ENCODE measurements at places on chromosomes 13 and 19.

GRCh38 chr19:47497821-47498520, 14.0 kb upstream of the KPTN start:
- H3K27me3 ChIP-seq, result no peaks in the 10 kb centered on the region
- H3K4me1 ChIP-seq, result no peaks in the 10 kb centered on the region
- no peak overlapping the region for H3K4me3 ChIP-seq
- H3K36me3 ChIP-seq, result peaks cover 32% of the 10 kb centered on the region
- H3K27ac ChIP-seq, result no peak overlapping the region

DNA sequence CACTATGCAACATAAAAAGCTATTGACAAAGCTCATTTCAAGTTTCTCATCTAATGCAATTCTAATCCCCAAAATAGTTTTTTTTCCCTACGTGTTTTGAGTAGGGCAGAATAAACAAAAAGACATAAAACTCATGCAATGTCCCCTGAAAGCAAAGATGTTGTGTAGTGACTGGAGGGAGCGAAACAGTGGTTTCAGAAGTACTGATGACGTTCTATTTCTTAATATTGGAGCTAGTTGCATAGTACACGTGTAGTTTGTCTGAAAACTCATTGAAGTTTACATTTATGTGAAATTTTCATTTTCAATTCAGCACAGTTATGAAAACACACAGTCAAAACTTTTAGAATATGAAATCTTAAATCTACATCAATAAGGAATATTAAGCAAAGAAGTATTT, 31.6 kb downstream of the USP12 start:
- H3K4me3 ChIP-seq, result no peak overlapping the region
- no peaks in the 10 kb centered on the region for H3K27me3 ChIP-seq
- H3K4me1 ChIP-seq, result peaks cover 5% of the 10 kb centered on the region

GRCh38 chr19:41904118-41904870, 21.3 kb downstream of the ARHGEF1 start:
- no peak for DNase-seq
- peaks cover 92% of the 10 kb centered on the region for H3K36me3 ChIP-seq
- H3K27me3 ChIP-seq, result peaks cover 4% of the 10 kb centered on the region
- H3K4me3 ChIP-seq, result no peak overlapping the region

GRCh38 chr13:66574606-66575005, 655.5 kb downstream of the PCDH9 start:
- H3K27me3 ChIP-seq, result no peaks in the 10 kb centered on the region
- H3K27ac ChIP-seq, result no peak overlapping the region
- no peaks in the 10 kb centered on the region for H3K36me3 ChIP-seq
- H3K4me1 ChIP-seq, result no peaks in the 10 kb centered on the region
- no peak overlapping the region for H3K4me3 ChIP-seq

GRCh38 chr19:18418483-18419194, 559 bp upstream of the SSBP4 start:
- H3K4me3 ChIP-seq, result peak overlapping the region; percentile 63
- H3K36me3 ChIP-seq, result no peaks in the 10 kb centered on the region

DNA sequence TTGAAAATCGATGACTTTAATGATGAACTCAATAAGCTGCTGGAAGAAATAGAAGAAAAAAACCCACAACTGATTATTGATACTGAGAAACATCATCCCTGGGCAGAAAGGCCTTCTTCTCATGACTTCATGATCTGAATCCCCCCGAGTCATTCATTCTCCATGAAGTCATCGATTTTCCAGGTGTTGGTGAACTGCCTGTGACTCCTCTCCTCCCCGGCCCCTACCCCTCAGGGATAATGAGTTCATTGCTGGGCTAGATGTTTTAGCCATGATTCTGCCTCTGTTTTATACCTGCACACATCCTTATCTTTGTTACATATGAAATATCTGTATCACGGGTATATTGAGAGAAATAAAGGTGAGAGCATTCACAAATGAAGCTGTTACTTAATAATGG, 34.6 kb downstream of the NLRP2 start:
- no peaks in the 10 kb centered on the region for H3K36me3 ChIP-seq
- no peak overlapping the region for H3K27ac ChIP-seq
- DNase-seq, result no peak
- no peaks in the 10 kb centered on the region for H3K27me3 ChIP-seq
- H3K4me1 ChIP-seq, result no peaks in the 10 kb centered on the region

GRCh38 chr19:54506079-54506478, 3.4 kb downstream of the LAIR2 start:
- H3K36me3 ChIP-seq, result no peaks in the 10 kb centered on the region
- DNase-seq, result no peak
- no peak overlapping the region for H3K4me3 ChIP-seq
- H3K4me1 ChIP-seq, result no peaks in the 10 kb centered on the region
- H3K27ac ChIP-seq, result no peak overlapping the region
- peaks cover 8% of the 10 kb centered on the region for H3K27me3 ChIP-seq

GRCh38 chr13:40495621-40496001, 170.8 kb downstream of the FOXO1 start:
- H3K27ac ChIP-seq, result no peak overlapping the region
- no peaks in the 10 kb centered on the region for H3K36me3 ChIP-seq
- no peak overlapping the region for H3K4me3 ChIP-seq
- no peaks in the 10 kb centered on the region for H3K4me1 ChIP-seq
- DNase-seq, result no peak

DNA sequence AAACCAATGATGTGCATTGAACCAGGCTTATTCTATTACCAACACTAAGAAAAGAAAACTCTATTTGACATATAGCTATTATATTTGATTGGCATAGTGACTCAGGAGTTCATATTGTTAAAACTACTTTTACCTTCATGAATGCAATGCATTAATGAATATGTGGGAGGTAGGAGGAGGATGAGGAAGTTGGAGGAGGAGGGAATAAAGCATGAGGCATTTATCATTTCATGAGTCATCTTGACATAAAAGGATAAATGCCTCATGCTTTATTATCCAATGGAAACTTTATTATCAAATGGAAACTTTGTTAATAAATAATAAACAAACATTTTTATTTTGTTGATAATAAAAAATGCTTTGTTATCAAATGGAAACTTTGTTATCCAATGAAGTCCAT, 116.5 kb downstream of the SPRY2 start:
- no peaks in the 10 kb centered on the region for H3K4me1 ChIP-seq
- no peak overlapping the region for H3K4me3 ChIP-seq
- no peak for DNase-seq
- no peaks in the 10 kb centered on the region for H3K36me3 ChIP-seq
- no peak overlapping the region for H3K27ac ChIP-seq

GRCh38 chr19:5575590-5575989, 7.8 kb upstream of the TINCR start:
- peaks cover 4% of the 10 kb centered on the region for H3K4me1 ChIP-seq
- H3K36me3 ChIP-seq, result peaks cover 9% of the 10 kb centered on the region
- no peak for DNase-seq
- H3K27ac ChIP-seq, result no peak overlapping the region
- no peak overlapping the region for H3K4me3 ChIP-seq

DNA sequence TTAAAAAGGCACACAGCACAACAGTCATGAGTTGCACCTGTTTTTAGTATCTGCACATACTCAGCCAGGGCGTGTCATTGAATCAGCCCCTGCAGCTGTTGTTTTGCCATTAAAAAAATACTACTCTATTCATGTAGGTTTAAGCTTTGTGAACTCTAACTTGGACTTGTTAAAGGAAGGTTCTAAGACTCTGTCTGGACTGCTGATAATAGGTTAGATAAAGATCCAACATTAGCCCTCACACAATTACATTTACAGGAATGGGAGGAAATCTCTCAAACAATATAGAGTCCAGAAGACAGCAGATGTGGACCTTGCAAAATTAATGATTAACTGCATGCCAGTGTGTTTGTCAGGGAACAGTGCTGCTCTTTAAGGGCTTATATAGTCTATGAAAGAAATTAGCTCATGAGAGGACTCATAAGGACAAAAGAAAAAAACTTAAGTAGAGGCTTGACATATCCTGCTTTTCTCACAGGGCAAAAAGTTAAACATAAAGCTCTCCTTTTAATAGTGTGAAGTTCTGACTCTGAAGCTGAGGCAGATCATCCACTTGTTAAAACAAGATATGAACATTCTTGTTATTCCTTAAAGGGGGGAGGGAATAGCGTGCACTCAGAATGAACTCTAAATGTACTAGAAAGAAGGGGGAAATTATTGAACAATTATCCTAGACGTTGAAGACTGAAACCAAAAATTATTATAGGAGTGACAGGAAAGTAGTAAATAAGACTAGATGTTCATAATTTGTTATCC, 243.6 kb downstream of the NDFIP2 start:
- H3K27me3 ChIP-seq, result no peaks in the 10 kb centered on the region
- H3K4me3 ChIP-seq, result no peak overlapping the region
- H3K36me3 ChIP-seq, result no peaks in the 10 kb centered on the region
- DNase-seq, result no peak
- H3K4me1 ChIP-seq, result no peaks in the 10 kb centered on the region
- no peak overlapping the region for H3K27ac ChIP-seq

DNA sequence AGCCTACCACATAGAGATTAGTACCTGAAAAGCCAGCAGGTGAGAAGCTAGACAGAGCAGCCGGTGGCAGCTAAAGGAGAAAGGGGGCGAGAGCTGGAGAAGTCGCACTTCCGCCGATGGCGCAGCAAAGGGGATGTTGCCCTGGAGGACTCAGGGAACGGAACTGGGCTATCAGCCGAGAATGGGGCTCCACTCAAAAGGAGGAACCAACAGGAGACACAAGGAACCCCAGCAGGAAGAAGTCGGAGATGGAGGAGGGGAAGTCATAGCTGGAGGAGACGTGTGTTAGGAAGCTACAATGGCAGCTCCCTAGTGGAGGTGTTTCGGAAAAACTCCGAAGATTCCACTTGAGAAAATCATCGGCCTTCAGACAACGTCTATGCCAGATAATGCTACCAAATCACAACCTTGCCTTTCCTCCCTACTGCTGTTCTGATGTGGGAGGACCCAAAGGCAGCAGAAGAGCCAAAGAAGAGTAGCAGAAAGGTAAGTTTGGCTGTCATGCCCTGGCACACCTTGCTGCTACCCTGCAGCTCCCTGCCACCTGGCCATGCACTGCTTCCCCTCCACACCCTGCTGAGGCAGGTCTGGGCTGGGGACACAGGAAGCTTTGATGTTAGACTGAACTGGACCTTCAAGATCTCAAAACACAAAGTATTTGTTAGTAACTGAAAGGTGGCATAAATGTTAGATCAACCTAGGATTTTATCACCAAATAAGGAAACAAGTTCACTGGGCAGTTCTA, 127.9 kb downstream of the DLEU7 start:
- peak; percentile 70 for DNase-seq
- H3K4me3 ChIP-seq, result peak overlapping the region; percentile 6

GRCh38 chr13:76043874-76044273, 407.7 kb downstream of the LMO7 start:
- no peaks in the 10 kb centered on the region for H3K27me3 ChIP-seq
- no peak overlapping the region for H3K27ac ChIP-seq
- H3K4me1 ChIP-seq, result no peaks in the 10 kb centered on the region
- H3K4me3 ChIP-seq, result no peak overlapping the region
- no peaks in the 10 kb centered on the region for H3K36me3 ChIP-seq

- H3K27ac ChIP-seq, result no peak overlapping the region
- H3K27me3 ChIP-seq, result no peaks in the 10 kb centered on the region
- H3K36me3 ChIP-seq, result no peaks in the 10 kb centered on the region
- no peak overlapping the region for H3K4me3 ChIP-seq
- no peak for DNase-seq
- H3K4me1 ChIP-seq, result no peaks in the 10 kb centered on the region
Measured at GRCh38 chr13:75391432-75392100, 90.4 kb downstream of the TBC1D4 start.

GRCh38 chr19:29897466-29897865, 44.6 kb upstream of the URI1 start:
- no peaks in the 10 kb centered on the region for H3K4me1 ChIP-seq
- H3K36me3 ChIP-seq, result no peaks in the 10 kb centered on the region
- no peaks in the 10 kb centered on the region for H3K27me3 ChIP-seq
- H3K27ac ChIP-seq, result no peak overlapping the region
- H3K4me3 ChIP-seq, result no peak overlapping the region
- no peak for DNase-seq

- H3K36me3 ChIP-seq, result no peaks in the 10 kb centered on the region
- peak; percentile 51 for DNase-seq
- peaks cover 50% of the 10 kb centered on the region for H3K4me1 ChIP-seq
- no peaks in the 10 kb centered on the region for H3K27me3 ChIP-seq
Measured at GRCh38 chr13:35994131-35994966, 136.8 kb downstream of the DCLK1 start.

- no peak for DNase-seq
- H3K4me3 ChIP-seq, result no peak overlapping the region
- H3K27ac ChIP-seq, result no peak overlapping the region
Measured at GRCh38 chr13:112602189-112602588, 14.2 kb upstream of the TUBGCP3 start.
